Stimulated activated naive CD4-positive, alpha-beta T cell treated with Interleukin-2 at 50 U/mL for 16 hours (primary cell): ENCODE measurements at places on chromosomes 5 and 9.

DNA sequence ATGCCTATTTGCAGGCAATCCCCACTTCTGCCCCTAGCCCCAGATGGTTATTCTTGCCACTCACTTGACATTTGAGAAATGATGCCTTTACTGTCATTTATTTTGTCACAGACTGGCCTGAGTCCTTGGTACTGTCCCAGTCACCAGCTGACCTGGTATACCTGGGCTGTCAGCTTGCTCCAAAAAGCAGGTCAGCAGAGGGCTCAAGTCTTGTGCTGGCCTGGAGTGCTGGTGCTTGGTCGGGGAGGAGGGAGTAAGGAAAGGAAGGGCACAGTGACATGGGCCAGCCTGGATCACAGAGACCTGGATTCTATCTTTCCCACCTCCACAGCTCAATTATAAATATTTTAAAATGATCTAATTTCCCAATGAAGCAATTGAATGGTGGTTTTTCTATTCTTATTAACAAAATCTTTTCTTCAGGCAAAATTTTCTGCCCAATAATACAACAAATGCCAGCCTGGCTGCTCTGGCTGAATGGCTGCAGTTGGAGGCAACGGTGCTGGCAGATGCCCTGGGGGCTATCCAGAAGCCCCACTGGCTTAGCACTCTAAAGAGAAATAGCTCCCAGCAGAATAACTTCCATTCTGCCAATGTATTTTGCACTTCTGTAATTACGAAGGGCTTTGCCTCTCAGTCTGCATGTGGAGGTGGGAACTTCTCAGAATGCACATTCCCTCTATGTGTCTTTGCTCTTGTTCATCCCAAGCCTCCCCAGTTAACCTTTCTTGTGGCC lies 160.6 kb downstream of the GADD45G start:
- no peak for DNase-seq

DNA sequence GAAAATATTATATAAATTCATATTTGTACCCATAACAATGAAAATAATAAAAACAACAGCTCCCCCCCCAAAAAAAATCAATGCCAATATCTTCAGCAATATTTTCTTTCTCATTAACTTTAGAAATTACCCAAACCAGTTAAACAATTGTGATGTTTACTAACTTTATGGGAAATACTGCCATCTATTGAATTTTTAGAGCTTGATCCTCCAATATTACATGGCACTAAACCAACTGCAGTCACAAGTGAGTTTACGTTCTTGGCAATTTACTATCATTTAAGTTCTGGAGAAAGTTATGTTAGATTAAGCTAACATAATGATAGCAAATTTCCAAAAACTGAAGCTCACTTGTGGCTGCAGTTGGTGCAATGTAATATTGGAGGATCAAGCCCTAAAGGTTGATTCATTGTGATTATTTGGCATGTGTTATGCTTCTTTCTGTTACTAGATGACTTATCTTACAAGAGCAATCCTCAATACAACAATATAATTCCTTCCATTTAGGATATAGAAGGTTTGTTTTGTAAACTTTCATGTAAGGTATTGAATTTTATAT lies 379.5 kb downstream of the CDH18 start:
- DNase-seq, result no peak

DNA sequence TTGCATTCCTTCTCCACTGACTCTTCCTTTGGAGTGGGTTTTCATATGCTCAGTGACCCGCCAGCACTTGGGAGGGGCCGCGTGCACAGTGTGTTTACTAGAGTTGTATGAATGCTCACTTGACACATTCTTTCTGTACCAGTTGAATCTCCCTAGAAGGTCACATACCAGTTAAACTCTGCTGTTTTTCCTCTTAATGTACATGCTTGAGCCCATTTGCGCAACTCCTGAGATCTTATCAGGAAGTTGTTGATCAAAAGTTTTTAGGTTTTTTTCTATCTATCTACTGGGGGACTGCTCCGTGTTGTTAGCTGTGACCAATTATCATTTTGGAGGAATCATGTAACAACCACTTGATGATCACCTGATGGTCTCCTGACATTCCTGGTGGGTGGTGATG lies 392.7 kb downstream of the CDH9 start:
- no peak for DNase-seq

GRCh38 chr5:129857116-129857515 lies 47.1 kb upstream of the CHSY3 start:
- DNase-seq, result no peak

GRCh38 chr5:4876804-4877203 lies 263.3 kb upstream of the ADAMTS16 start:
- DNase-seq, result no peak

DNA sequence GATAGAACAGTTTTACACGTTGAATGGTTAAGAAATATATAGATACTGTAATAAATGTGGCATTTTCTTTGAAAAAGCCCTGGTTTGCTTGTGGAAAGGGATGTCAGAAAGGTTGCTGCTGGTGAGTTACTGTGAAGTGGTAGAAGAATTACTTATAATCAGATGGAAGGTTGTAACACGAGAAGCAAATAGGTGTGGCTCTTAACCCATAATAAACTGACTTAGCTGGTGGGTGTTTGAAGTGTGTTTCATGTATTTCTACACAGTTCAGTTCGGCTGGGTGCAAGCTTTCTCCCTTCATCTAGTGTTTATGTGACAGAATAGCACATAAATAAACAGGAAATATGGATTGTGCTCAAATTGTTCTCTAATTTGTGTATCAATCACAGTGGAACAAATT lies 5.5 kb downstream of the CNOT6 start:
- no peak for DNase-seq

GRCh38 chr5:174990909-174991308 lies 266.5 kb downstream of the MSX2 start:
- no peak for DNase-seq

DNA sequence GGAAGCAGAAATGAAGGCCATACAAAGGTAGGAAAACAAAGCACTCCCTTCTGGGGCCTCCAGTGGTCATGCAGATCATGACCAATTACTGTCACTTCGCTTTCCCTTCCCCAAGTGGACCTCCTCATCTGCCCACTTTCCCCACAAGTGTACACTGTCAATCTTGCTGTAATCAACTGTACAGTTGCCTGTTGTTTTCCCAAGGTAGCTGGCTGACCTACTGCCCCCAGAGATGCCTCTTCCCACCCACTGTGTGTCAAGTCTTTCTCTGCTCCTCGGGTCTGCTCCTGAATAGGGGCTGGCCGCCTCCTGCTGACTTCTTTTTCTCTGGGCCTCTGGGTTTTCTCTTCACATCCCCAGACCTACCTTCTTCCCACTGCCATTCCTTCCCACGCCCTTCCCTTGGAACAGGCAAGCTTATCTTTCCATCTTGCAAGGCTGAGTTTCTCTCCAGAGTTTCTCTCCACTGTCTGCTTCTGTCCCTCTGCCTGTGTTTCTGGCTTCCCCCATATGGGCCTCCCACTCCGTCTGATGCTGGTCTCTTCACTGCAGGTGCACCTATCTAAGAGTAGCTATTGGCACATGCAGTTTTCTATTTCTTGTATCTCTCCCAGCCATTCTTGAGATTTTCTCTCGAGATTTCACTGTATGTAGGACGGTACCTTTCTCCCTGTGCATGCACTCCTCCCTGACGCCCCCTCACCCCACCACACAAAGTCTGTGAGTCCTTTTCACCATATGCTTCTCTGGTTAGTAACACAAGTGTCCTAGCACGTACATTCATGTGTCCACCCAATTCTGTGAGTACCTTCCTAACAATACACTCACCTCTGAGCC lies 2.4 kb downstream of the ELL2 start:
- DNase-seq, result no peak

- DNase-seq, result peak; percentile 32
These were observed 820 bp upstream of the NFX1 start for GRCh38 chr9:33289496-33289895.

DNA sequence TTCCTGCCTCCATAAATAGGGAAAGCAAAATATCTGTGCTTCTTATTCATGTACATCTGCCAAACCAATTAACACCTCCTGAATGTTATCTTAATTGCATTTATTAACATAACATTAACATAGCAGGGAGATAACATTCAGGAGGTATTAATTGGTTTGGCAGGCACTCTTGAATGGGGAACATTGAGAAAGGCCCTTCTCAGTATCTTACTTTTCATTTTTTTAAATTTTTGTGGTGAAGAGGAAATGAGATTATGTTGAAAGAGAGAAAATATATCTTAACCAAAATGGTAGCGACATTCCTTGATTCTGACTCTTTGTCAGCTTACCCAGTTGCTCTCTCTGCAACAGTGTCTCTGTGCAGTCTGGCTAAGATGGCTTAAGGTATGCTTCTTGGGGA lies 100.4 kb upstream of the TLE1 start:
- DNase-seq, result no peak

DNA sequence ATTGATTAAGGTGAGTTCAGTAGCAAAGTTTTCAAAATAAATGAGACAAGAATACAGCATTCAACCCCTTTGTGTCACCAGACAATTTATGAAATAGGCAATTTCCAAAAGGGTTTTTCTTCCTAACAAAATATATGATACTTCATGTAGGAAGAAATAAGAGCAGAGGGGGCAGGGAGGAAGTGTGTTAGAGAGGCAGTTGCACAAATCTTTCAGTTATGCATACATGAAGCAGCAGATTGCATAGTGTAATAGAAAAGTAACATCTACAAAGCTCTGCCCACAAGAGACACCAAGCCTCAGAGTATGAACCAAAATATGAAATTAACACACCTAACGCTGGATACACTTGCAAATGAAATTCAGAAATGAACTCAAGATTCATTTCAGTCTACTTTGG lies 157.0 kb downstream of the DENND1A start:
- DNase-seq, result no peak

- no peak for DNase-seq
These were observed 51.4 kb upstream of the CKMT2 start for GRCh38 chr5:81181576-81182316.

- DNase-seq, result no peak
These were observed 460.4 kb upstream of the RORB start for GRCh38 chr9:74036549-74037231.

GRCh38 chr5:136155761-136156160 lies 23.1 kb downstream of the SMAD5 start:
- no peak for DNase-seq

DNA sequence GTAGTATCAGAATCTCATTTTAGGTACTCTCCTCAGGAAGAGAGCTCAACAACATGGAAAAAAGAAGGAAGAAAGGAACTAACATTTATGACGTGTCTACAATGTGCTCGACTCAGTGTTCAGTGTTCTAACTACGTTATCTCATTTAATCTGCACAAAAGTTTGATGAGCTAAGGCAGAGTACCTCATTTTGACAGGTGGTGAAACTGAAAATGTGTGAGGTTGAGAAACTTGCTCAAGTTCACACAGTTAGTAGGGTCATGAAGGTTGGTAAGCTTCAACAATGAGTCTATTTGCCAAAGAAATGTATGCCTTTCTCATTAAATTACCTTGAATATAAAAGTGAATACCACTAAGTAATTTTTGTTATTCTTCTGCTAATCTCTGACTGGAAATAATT lies 165.1 kb downstream of the CAAP1 start:
- no peak for DNase-seq

DNA sequence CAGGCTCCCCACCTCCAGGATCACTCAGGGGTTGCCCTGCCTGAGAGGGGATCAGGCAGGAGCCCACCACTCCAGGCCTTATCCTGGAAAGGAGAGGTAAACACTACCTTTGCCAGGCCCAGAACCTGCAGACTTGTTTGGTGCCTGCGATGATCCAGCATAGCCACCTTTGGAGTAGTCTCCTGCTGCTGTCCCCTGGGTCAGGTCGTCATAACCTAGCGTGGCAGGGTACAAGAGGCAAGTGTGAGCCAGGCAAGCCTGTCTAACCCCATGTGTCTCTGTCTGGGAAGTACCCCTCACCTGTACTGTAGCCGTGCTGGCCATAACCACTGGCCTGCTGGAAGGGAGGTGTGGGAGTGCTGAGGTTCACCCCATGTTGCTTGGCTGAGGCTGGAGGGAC lies 106.1 kb downstream of the UBE2R2 start:
- no peak for DNase-seq

- DNase-seq, result no peak
These were observed 293.8 kb downstream of the SLIT3 start for GRCh38 chr5:169006842-169007790.

- DNase-seq, result peak; percentile 46
These were observed 81.3 kb downstream of the RAPGEF1 start for GRCh38 chr9:131658377-131659129.

DNA sequence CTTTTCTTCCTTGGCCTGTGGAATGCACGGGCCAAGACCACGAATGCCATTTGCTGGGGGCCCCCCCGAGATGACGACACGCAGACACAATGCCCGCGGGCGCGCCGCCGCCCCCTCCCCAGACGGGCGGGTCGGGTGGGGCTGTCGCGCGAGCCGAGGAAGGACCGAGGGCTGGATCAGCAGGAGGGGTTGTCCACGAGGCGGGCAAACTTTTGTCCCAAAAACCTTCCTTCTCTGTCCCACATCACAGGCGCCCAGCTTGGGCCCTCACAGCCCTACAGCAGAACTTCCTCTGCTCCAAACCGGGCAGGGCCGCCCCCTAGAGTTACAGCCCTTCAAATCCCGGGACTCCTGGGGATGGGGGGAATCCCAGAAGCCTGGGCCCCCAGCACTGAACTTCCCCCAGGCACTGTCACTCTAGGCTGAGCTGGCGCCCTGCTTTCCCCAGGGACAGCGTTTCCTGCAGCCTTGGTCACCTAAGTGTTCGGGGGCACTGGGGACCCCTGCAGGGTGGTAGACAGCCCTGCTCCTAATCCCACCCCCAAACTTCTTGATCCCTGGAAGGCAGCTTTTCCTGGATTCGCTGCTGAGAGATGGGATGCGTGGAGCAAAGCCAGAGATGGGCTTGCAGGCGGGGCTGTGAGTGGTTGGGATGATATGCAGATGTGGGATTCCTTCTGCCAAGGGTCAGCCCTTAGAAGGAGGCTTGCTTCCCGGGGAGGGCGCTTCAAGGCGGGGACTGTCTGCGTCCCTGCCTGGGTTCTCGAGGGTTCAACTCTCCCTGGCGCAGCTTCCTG lies 980 bp downstream of the COL5A1 start:
- DNase-seq, result no peak

GRCh38 chr9:126986506-126986951 lies 71.9 kb downstream of the RALGPS1 start:
- DNase-seq, result no peak
